Right renal pelvis (tissue), 4 donors: ENCODE measurements at places on chromosomes 16 and 17. TPM values are rescaled to one million over a fixed set of nuclear protein-coding genes. Genes with fewer than 3 reads are reported as not detected.

The KRT33A gene
- polyA plus RNA-seq: not detected

The TBC1D26 gene
- polyA plus RNA-seq: 0.77 TPM

The SMIM36 gene
- not detected for polyA plus RNA-seq

DNA sequence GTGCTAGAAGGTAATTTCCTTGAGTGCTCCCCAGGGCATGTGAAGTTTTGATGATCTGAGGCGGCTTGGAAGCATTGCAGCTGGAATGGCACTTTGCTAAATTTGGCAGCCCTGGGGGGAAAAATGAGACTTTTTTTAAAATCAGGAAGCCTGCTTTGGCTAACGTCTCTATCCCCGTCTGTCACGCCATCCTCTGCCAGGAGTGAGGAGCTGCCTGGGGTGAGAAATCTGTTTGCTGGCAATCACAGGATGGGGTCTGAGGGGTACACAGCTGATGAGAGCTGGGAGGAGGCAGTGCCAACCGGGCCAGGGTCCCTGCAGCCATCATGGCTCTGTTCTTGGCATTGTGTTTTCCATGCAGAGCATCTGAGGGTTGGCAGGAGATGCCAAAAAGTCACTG, 2.0 kb downstream of the ABCC12 start:
- DNase-seq: no peak

GRCh38 chr16:4606354-4606753, 8.3 kb downstream of the UBALD1 start:
- no peak for DNase-seq
